Type B pancreatic cell (in vitro differentiated cells): ENCODE measurements at places on chromosomes 3 and 15.
A peak's percentile ranks its signal among the peaks of the same experiment; 100 is the strongest.

GRCh38 chr3:122092460-122093165, 37.5 kb downstream of the CD86 start:
- DNase-seq = no peak

GRCh38 chr3:195115600-195116406, 155.2 kb downstream of the XXYLT1 start:
- no peak for DNase-seq

DNA sequence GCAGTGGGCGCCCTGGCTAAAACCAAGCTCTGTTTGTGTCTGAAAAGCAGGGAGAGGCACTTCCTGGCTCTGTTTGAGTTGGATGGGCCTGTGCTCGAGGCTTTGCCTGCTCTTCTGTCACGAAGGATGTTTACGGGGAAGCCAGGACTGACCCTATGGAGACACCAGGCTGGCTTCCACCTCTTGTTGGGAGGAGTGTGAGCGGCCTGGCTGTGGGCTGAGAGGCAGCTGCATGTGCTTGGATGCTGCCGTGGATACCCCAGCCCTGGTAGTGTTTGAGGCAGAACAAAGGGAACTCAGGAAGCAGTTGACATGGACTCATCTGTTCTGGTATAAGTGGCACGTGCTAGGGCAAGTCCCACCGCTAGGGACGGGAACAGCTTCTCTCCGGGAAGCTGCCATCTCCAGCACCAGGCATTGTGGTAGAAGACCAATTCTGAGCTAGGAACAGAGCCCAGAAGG, 17.6 kb upstream of the SLC41A3 start:
- DNase-seq = no peak

GRCh38 chr3:179884136-179884535, 152.6 kb downstream of the PEX5L start:
- no peak for DNase-seq

DNA sequence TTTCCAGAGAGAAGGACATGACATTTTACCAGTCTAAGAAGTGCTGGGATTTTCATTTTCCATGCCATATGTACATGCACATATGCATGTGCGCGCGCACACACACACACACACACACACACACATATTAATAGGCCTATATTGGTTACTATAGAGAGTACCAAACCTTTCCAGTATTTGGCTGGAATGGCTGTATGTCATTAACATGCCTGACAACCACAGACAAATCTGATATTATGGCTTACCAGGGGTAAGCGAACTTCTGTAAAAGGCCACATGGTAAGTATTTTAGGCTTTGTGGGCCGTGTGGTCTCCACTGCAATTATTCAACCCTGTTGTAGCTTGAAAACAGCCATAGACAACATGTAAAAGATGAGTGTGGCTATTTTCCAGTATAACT, 97.2 kb upstream of the TSPAN3 start:
- no peak for DNase-seq

DNA sequence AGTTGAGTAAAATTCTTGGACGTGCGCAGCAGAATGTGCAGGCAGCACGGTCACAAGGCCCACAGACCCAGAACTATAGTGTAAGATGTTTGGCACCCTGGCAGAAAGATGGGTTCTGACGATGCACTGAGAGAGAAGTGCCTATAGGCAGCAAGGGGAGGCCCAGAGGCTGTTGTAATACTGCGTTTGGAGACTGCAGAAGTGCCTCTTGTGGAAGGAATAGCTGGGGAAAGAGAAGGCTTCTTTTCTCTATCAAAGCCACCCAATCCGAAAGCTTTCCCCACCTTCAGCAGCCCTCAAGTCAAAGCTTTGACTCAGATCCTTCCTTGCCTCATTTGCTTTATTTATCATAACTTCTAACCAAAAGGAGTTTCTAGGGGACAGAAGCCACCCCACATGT, 5.2 kb upstream of the SIN3A start:
- DNase-seq = no peak

GRCh38 chr15:70320077-70320476, 222.4 kb upstream of the TLE3 start:
- no peak for DNase-seq

DNA sequence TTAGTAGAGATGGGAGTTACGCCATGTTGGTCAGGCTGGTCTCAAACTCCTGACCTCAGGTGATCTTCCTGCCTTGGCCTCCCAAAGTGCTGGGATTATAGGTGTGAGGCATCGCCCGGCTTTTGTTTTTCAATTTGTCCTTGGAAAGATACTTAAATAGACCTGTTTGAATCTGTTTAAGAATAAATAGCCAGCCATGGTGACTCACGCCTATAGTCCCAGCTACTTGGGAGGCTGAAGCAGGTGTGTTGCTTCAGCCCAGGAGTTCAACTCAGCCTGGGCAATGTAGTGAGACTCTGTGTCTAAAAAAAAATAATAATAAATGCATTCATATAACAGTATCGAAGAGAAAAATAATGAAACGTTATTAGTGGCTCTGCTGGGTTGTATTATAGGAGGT, 17.3 kb downstream of the SNAPC5 start:
- no peak for DNase-seq

GRCh38 chr3:79109754-79110153, 658.0 kb downstream of the ROBO1 start:
- DNase-seq = no peak

DNA sequence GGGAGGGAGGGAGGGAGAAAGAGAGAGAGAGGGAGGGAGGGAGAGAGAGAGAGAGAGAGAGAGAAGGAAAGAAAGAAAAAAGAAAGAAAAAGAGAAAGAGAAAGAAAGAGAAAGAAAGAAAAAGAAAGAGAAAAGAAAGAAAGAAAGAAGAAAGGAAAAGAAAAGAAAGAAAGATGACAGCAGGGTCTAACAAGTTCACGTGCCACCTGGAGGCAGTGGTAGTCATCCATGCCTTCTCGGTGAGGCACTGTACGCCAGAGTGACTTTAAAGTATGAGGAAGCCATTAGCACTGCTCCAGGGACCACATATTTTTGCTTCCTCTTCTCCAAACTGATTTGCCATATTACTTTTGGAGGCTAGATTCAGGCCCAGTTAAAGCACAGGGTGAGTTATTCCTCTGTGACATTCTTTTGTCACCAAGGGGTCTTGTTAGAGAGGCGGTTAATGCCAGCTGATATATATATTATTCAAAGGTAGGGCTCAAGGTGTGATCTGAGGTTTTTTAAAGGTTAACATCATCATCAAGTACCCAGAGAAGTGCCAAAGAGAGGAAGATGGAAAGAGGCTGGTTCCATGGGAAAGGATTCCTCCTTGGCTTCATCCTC, at the start of gene HTR3D:
TSS of gene HTR3D (plus strand) at position 556 of the 606 bp plus-strand sequence. CDS start at position 556, 0 bp downstream.
- no peak for DNase-seq

DNA sequence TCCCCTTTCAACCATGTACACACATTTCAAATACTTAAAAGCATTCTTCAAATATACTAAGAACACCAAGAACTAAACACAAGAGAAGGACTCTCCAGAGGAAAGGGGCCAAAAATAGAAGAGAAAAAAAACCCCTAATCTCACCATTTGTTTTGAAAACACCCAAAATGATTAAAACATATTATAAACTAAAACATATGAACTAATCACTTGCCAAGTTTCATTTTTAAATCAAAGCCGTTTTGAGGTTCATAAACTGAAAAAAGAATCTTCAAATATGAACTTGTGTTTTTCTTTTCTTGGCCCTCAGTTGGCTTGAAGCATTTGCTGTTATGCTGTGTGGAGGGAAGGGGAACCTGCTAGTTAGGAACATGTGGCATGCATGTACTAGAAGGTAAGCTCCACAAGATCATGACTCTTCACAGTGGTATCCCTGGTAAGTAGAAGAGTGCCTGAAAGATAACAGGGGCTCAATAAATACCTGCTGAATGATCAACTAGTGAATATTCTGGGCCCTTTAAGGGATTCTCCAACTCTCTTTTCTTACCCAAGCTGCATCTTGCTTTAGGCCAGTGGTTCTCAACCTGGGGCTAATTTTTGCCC, 224.5 kb downstream of the TIGIT start:
- no peak for DNase-seq

DNA sequence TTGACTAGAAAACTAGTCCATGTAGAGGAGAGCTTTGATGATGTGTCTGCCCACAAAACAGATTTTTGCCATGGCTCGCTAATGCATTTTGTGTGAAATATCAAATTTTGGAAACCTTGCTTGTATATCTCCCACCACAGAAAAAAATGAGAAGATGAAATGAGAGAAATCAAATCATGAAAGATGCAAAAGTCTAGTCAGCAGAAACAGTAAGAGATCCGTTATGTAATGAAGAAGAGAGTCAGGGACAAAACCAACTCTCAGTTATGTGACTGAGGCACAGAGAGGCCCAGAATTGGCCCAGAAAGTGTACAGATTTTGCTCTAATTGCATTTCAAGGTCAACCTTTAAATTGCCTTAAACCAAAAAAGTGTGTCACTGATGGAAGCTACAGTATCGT, 107.0 kb downstream of the FILIP1L start:
- DNase-seq = no peak

- DNase-seq = no peak
Measured at GRCh38 chr15:90097475-90097874, 4.8 kb downstream of the IDH2 start.

- DNase-seq = no peak
Measured at GRCh38 chr3:35651426-35651825, 12.1 kb downstream of the ARPP21 start.

- peak; percentile 94 for DNase-seq
Measured at GRCh38 chr3:13650210-13651056, 101.5 kb downstream of the FBLN2 start.

GRCh38 chr3:195777975-195778374, 33.8 kb downstream of the MUC4 start:
- no peak for DNase-seq

DNA sequence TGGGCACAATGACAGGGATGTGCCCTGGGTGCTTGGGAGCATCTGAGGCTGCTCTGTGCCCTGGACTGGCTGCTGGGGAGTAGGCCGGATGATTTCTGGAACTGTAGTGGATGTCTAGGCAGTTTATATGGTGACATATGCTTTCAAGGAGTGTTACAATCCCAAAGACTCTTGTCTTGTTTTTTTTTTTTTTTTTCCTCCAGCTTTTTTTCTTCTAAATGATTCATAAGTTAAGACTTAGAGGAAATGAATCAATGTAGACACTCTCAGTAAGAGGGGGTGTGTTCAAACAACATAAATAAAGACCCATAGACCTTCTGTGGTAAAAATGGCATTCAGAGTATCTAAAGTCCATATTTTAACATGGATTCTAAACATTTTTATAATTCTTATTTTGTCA, 706.1 kb upstream of the GOLIM4 start:
- no peak for DNase-seq

GRCh38 chr15:74227968-74228722, 8.0 kb upstream of the CCDC33 start:
- no peak for DNase-seq

DNA sequence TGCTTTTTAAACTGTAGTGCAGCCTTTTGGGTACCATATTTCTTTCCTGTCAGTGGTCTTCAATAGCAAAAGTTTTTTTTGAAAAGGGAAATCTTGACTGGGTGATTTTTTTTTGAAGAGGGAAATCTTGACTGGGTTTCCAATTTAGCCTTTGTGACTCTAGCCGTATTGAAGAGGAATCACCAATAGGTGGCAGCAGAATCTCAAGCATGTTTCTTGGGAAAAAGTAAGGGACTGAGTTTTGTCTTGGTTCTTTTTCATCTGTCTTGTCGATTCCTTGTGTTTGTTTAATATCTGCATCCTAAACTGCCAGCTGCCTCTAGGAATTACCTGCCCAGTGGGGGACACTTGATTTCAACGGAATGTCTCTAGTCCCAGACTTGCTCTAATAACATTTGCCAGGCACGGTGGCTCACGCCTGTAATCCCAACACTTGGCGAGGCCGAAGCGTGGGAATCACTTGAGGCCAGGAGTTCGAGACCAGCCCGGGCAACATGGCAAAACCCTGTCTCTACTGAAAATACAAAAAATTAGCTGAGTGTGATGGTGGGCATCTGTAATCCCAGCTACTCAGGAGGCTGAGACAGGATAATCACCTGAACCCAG, 89.2 kb downstream of the RBPMS2 start:
- no peak for DNase-seq

- DNase-seq = no peak
Measured at GRCh38 chr3:195117978-195118581, 152.9 kb downstream of the XXYLT1 start.

DNA sequence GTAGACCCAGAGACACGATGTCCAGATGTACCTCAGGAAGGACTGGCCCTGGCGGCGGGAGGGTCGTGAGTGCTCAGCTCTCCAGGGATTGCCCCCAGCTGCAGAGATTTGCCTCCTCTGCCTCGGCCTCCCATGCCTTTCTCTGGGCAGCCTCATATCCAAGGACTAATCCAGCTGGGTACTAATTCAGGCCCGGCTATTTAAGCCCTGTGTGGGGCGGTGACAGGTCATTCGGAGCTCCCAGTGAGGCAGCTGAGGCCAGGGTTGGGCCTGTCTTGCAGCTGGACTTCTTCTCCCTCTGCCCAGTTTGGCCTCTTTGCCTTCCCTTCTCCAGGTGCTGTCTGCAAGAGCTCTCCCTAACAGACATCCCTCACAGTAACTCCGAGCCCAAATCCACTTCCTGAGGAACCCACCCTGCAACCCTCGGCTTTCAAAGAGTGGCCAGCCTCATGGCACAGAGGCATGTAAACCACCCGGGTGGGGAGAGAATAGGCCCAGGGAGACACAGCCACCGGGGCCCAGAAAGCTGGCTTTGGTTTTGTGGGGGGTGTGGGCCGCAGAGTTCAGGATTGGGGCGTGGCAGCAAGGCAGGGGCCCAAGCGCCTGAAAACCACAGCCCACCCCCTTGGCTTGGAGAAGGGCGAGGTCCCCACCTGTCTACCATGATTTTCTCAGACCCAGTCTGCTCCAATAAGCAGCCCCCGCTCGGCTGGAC, 85.8 kb downstream of the PPCDC start:
- no peak for DNase-seq

DNA sequence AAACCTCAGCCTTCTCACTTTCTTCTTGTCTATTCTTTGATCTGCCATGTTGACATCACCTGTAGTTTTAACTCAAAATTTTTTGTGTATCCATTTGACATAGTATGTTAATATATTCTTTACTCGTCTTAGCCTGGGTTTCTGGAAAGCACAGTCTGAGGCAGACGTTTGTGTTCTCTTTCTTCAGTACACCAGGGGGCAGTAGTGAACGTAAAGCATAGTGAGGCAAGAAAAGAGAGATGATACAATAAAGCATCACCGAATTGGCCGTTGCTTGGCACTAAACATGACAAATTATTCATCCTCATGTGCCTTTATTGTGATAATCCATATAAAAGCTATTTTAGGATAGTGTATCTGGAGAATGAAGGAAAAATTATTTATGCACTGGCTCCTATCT, 141.0 kb upstream of the MYRIP start:
- no peak for DNase-seq

GRCh38 chr15:50355980-50356379, 982 bp upstream of the GABPB1 start:
- DNase-seq = no peak
